Natural killer cell (primary cell): ENCODE measurements at places on chromosomes 7 and 10. TPM values are rescaled to one million over a fixed set of nuclear protein-coding genes. Genes with fewer than 3 reads are reported as not detected.

Gene CALHM3
- not detected for total RNA-seq

Gene BTBD16
- not detected for total RNA-seq

Gene SMIM30
- 7.6 TPM for total RNA-seq

Gene MARCHF5
- total RNA-seq, result 28.0 TPM

Gene POLD2
- total RNA-seq, result 30.1 TPM

Gene UTF1
- not detected for total RNA-seq

Gene MRLN
- not detected for total RNA-seq

Gene EBF3
- total RNA-seq, result not detected

Gene ELFN1
- total RNA-seq, result not detected

Gene ZNF804B
- not detected for total RNA-seq

Gene FAM24B
- total RNA-seq, result 6.1 TPM

Gene CYP3A5
- 0.14 TPM for total RNA-seq

Gene STEAP2
- 0.05 TPM for total RNA-seq

Gene PNLIPRP3
- not detected for total RNA-seq

Gene ATP6V0A4
- total RNA-seq, result not detected

Gene GIMAP2
- total RNA-seq, result 47.5 TPM

Gene ABCB1
- 81.4 TPM for total RNA-seq

Gene MNX1
- not detected for total RNA-seq

Gene LEP
- not detected for total RNA-seq

Gene RAMP3
- not detected for total RNA-seq

Gene MXI1
- 11.2 TPM for total RNA-seq

Gene BCL7B
- total RNA-seq, result 120 TPM

Gene GIMAP7
- 66.3 TPM for total RNA-seq

Gene CHAT
- total RNA-seq, result not detected

Gene TAS2R4
- 0.16 TPM for total RNA-seq

Gene SHH
- not detected for total RNA-seq

Gene HIF1AN
- total RNA-seq, result 58.7 TPM
